Stimulated activated naive CD4-positive, alpha-beta T cell treated with Interleukin-2 at 50 U/mL for 16 hours (primary cell): ENCODE measurements at places on chromosomes 7 and 10.
A peak's percentile ranks its signal among the peaks of the same experiment; 100 is the strongest.

- DNase-seq: peak; percentile 15
These were observed 652 bp downstream of the PCGF5 start for GRCh38 chr10:91220954-91221675.

GRCh38 chr7:46930366-46930765, 651.5 kb downstream of the TNS3 start:
- DNase-seq: no peak

DNA sequence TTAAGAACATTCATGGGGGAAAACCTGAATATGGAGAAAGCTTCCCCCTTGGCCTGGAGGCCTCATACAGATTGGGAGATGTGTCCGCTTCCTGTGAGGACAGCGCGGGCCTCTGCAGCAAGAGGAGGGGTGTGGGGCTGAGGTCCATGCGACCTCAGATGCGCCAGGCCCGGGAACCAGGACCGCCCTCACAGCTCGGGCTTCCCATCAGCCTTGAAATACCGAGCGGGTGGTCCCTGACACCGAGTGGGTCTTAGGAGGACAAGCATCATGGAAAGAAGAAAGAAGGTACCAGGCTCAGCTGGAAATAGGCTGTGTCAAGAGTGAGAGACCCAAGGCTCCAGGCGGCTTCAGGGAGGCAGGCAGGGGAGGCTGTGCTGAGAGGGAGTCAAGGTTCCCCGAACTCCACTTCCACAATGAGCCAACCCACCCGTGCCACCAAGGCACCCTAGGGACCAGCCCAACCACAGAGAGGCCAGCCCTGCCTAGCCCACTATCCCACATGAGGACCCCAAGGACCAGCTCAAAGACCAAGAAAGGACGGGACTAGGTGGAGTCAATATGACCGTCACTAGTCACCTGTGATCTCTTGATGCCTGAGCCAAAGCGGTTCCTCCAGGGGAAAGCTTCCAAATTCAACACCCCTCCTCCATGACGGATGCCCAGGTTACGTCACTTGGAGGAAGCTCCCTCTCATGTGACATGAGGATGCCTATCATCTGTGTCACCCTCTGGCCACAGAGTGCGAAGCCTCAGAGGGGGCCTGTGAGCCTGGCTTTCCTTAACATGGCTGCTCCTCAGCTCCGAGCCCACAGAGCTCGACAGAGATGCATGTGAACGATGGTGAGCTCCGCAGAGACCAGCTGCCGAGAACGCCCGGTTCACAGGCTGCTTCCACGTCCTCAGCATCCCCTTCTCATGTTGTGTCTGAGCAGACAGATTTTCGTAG, 103.7 kb downstream of the TCERG1L start:
- DNase-seq: no peak

GRCh38 chr7:99557940-99558305, 519 bp upstream of the ZNF655 start:
- DNase-seq: no peak

DNA sequence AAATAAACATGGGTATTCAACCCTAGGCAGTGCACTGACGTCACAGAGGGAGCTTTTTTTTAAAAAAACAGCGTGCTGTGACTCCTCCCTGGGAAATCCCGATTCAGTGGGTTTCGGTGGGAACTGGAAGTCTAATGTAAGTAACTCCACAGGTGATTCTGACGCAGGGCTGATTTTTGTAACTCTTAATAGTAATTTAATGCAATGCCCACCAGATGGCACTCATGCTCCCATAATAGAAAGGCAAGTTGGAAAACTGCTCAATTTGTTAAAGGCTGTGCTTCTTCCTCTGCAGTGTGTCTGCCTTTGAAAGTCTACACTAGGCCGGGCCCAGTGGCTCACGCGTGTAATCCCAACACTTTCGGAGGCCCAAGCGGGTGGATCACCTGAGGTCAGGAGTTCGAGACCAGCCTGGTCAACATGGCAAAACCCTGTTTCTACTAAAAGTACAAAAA, 10.9 kb upstream of the RSU1 start:
- peak; percentile 36 for DNase-seq

DNA sequence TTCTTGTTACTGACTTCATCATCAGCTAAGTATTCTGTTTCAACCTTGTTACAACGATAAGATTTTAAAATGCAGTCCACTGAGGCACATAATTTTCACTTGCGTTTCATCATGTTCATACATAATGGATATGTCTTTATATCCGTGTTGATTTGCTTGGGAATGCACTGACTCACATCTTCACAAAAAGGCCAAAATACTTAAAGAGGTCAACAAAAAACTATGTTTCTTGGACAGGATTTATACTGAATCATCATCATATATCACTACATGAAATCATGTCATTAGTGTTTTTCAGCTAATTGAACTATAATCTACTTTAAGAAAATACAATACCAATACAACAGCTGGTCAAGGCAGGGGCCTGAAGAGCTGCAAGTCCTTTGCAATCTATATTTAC, 324.5 kb upstream of the KLF6 start:
- no peak for DNase-seq

DNA sequence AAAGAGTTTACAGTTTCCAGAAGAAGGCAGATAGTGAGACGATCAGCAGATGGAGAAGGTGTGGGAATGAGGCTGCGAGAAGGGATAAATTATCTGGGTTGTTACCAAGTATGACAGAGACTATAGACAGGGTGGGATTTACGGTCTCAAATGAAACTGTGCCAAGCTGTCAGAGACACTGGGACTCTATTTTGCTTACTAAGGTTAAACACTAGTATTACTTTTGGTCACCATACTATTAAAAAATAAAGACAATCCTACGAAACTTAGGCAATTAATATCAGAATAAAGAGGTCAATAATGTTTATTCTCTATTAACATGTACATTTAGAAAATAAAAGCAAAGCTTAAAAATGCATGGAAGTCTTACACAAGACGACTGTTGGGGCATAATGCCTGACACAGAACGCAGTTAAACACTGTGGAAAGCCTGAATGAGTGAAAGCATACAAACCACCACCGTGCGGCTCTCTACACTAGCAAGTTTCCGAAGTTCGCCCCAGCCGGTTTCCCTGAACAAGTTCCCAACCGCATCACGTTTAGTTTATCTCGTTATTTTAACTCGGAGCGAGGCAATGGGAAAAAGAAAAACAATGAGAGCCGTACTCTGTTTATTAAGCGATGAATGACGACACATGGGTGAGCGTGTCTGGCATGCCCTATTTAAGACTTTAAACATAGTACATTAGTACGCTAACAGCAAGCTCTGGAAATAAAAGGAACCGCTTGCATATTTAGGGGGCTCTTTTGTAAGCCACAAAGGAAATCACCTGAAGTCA, 909 bp upstream of the CC2D2B start:
- peak; percentile 13 for DNase-seq
